ENCODE measurements at places on chromosomes 3 and 15.

DNA sequence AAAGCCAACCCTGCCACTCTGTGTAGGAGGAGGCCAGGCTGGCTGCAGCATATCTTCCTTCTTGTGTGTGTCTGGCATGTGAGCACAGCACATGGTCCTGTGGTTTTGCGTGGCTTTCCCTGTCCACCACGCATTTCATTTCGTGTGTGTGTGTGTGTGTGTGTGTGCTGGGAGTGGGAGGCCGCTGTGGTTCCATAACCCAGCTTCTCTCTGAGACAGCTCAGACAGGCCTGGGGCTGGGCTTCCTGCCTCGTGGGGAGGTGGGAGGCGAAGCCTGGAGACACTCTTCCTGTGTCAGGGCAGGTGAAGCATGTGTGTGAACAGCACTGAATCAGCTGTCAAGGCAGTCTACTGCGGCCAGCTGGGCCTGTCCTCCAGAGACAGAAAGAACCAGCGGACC, 16.0 kb upstream of the MRPS22 start:
- DNase-seq = no peak

DNA sequence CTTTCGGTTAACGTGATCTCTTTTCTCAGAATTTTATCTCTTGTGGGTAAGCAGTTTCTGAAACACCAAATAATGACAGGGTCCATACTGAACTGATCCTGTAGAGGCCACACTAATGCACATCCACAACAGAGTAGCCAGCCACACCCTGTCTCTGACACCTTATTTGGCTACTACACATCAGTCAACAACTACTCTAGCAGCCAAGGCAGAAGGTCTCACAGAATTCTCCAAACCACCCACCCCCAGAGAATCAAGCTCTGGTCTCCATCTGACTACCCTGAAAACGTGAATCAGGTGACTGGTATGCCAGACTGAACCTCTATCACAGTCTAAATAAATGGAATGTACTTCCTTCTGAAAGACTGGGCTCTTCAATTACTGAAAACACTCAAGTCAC, 38.0 kb downstream of the EDC3 start:
- no peak for DNase-seq

DNA sequence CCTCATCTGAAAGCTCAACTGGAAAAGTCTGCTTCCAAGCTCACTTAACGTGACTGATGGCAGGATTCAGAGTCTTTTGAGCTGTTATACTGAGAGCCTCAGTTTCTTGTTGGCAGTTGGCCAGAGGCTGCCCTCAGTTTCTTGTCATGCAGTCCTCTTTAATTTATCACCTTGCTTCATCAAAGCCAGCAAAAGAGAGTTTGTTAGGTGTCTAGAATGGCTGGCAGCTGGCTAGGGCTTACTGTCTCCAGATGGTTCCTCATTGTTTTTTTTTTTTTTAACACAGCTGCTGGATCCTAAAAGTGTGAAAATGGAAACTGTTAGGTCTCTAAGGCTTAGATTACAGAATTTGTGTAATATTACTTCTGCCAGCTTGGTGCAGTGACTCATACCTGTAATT, 310.6 kb downstream of the PDCD6IP start:
- DNase-seq = no peak

GRCh38 chr15:64530918-64531317, 70.5 kb downstream of the ZNF609 start:
- no peak for DNase-seq

DNA sequence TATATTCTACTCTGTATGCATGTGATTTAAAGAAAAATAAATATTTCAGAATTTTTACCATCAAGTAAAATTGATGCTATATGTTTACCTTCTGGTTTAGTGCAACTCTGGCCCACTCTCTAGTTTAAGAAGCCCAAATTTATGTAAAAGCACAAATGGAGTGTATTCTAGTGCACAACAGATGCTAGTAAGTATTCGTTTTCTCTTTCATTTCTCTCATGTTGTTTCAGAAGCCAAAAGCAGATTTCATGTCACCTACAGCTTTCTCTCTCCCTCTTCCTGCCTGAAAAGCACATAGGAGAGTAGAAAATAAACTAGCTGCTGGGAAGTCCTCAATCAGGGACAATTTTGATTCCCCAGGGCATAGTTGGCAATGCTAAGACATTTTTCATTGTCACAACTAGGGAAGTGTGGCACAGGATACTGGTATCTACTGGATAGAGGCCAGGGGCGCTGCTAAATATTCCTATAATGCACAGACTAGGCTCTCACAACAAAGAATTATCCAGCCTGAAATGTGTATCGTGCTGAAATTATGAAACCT, 147.4 kb upstream of the ARHGEF26 start:
- DNase-seq = no peak

DNA sequence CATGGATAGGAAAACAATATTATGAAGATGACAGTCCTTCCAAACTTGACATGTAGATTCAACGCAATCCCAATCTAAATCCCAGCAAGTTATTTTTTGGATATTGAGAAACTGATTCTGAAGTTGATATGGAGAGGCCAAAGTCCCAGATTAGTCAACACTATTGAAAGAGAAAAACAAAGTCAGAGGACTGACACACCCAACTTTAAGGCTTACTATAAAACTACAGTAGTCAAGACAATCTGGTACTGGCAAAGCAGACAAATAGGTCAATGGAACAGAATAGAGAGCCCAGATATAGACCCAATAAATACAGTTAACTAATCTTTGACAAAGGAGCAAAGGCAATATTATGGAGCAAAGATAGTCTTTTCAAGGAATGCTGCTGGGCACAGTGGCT, 119.2 kb upstream of the ASB14 start:
- no peak for DNase-seq

DNA sequence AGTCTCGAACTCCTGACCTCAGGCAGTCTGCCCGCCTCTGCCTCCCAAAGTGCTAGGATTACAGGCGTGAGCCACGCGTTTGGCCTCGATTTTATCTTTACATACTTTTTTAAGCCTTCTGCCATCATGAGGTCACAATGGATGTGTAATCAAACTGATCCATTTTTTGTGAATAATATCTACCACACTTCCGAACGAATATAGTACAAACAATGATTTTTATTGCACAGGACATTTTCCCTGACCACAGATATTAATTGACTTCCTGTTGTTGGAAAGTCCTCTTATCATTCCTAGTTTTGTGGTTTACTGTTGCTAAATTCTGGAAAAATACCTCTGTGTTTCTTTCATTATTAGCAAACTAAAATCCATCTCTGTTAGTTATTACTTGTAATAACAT, 68.9 kb downstream of the MINDY2 start:
- DNase-seq = no peak

DNA sequence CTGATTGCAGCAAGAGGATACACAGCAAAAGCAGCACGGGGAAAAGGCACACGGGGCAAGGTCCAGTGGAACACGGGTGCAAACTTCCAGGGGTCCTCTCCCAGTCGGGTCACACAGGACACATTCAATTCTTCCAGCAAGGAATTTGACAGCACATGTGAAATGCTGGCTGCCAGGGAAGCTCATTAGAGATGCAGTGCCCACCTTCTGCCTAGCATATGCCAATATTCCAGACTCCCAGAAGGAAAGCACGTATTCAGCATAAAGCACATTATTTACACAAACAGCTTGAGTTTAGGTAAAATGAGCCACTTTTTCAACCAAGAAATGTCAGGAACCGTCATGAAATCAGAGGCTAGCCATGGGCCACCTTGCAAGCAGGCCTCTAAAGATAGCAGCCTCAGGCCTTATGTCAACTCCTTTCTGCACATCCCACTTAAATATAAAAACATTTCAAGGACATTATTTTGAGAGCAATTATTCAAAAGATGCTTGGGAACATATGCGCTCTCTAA, 19.3 kb downstream of the MYO5C start:
- DNase-seq = no peak

DNA sequence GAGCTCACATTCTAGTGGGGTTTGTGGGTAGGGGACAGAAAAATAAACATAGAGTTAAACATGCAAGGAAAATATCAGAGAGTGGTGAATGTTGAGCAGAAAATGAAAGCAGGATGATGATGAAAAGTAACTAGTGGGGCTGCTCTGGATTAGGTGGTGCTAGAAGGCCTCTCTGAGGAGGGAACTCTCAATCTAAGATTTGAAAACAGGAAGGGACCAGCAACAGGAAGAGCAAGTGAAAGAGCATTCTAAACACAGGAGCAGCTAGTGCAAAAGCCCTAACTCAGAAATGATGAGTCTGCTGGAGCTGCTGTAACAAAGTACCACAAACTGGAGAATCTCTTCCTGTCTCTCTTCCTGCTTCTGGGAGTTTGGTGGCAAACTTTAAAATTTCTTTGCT, 468.6 kb upstream of the AGTR1 start:
- no peak for DNase-seq

- DNase-seq = no peak
These were observed 254.4 kb upstream of the ARRDC4 start for GRCh38 chr15:97706059-97706458.

DNA sequence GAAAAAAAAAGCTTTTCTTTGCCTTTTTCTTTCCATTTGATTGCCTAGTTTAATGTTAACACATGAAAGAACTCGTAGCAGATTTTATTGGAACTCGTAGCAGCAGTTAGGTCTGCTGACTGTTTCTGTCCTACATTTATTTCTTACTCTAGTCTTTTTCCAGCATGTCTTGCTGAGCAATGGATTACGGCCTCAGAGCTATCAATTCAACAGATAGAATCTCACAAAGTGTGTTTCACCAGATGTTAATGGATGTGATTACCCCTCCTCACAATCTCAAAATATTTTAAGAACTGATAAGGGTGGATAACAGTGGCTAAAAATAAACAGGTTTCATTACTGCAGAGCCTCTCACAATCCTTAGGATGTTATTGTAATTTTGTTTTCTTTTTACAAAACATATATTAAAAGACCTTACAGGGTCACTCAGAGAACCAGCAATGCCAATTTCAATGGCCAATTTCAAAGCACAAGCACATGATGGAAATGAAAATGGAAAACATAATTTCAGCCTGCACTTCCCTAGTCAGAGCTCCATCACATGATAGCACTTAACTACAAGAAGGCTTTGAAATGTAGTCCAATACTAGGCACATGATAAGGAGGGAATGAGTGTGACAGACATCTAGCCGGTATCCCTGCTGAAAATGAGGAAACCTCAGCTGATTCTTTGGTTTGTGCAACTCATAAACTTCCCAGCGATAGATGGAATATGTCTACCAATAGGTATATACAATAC, 838.1 kb upstream of the SEMA6D start:
- no peak for DNase-seq

DNA sequence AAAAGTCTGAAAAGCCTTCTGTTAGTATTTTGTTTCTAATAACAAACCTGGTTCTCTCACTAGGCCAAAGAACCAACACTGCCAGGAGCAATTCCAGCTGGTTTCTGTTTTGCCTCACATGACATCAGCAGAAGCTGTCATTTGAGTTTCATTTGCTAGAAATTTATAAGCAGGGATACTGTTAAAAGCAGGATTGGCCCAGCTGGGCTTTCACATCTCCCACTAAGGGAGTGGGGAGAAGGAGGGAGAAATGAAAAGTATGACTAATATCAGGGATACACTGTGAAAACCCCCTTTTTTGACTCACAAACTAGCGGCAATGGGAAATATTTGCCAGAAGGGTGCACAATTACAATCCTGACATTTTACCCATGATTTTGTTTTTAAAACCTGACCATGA, 5.3 kb downstream of the CCDC80 start:
- DNase-seq = no peak

GRCh38 chr3:179083977-179084376, 12.4 kb upstream of the ZMAT3 start:
- no peak for DNase-seq

GRCh38 chr3:119630128-119630879, 30.1 kb downstream of the POPDC2 start:
- DNase-seq = peak; percentile 50

- DNase-seq = no peak
These were observed 941.7 kb downstream of the TUSC7 start for GRCh38 chr3:117651246-117651645.

DNA sequence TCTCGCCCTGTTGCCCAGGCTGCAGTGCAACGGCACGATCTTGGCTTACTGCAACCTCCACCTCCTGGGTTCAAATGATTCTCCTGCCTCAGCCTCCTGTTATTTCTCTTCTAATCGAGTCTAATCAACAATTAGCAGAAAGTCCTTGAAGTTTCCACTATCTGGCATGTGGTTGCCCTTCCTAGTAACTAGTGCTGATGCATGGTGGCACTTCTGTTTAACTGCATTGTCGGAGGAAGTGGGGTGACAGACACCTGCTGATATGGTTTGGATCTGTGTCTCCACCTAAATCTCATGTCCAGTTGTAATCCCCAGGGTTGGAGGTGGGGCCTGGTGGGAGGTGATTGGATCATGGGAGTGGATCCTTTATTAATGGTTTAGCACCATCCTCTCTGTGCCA, 9.2 kb downstream of the CRTAP start:
- DNase-seq = no peak

GRCh38 chr3:4852780-4853748, 126.2 kb upstream of the BHLHE40 start:
- DNase-seq = no peak

GRCh38 chr3:110495201-110495927, 576.3 kb upstream of the NECTIN3 start:
- DNase-seq = no peak

DNA sequence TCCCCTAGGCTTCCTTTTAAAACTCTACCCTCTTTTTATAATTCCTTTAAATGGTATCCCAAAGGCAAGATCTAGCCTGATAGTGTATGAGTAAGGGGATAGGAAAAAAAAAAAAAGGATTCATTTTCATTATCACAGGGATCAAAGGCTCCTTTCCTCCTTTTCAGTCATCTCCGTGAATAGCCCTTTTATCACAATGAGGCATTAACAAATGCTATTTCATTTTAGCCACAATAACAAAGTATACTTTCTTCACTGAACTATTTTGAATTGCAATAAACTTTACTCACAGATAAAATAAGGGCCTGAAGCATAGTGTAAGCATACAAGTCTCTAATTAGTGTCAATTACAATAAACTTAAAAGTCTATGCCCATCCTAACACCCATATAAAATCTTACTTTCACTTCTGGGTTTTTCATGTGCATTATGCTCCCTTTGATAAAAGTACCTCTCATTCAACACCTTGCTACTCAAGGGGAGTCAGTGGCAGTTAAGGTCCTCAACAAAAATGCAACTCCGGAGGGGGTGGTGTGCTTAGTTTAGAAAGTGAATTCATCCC, 8.6 kb downstream of the HIGD1A start:
- DNase-seq = no peak

DNA sequence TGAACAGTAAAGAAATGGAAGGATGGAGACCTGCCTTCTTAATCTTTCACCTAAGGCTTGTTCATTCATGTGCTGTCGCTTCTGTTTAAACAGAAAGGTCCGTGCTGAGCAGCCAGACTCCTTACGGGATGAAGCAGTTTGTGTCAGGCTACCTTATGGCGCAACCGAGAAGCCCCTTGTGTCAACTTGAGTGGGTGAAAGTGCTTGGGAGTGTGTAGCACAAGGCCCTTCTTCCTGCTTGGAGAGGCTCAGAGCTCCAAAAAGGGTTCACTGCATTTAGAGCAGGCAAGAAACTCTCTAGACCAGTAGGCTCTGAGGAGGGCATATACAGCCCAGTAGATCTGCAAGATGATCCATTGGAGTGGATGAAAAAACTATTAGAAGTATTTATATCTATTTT, 16.0 kb downstream of the CAPN3 start:
- no peak for DNase-seq

GRCh38 chr3:100155128-100155527, 40.8 kb upstream of the FILIP1L start:
- no peak for DNase-seq

- no peak for DNase-seq
These were observed 153.4 kb downstream of the CBLB start for GRCh38 chr3:105715372-105715771.
